ENCODE measurements at places on chromosomes 16 and 17.

DNA sequence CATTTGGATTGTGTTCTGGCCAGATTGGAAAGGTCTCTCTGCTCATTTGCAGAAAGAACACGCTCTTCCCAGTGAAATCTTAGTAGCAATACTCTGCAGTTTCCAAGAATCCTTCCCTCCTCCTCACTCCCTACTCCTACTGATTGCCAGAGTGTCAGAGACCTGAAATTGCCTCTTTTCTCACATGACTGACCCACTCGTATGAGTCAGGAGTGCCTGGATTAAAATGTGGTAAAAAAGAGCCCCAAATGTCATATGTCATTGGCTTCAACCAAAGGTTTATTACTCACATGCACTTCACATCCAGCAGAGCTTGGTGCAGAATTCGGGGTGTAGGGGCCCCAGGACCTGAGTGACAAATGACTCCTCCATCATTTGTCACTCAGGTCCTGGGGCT is 39.7 kb upstream of the IRX3 start:
- DNase-seq = no peak

GRCh38 chr16:78310990-78311561 is 211.6 kb downstream of the WWOX start:
- no peak for DNase-seq

GRCh38 chr16:88310796-88311605 is 71.8 kb upstream of the ZNF469 start:
- no peak for DNase-seq

GRCh38 chr16:84406006-84406963 is 37.9 kb downstream of the ATP2C2 start:
- no peak for DNase-seq

Data from stimulated activated CD8-positive, alpha-beta memory T cell treated with anti-CD3 and anti-CD28 coated beads, Interleukin-15, amount 100 ng/mL, for 48 hours (primary cell).